NCI-H82 (cell line): ENCODE measurements at places on chromosomes 5 and 9.

GRCh38 chr9:14316602-14317300 is 2.8 kb upstream of the NFIB start:
- DNase-seq = peak; percentile 64

DNA sequence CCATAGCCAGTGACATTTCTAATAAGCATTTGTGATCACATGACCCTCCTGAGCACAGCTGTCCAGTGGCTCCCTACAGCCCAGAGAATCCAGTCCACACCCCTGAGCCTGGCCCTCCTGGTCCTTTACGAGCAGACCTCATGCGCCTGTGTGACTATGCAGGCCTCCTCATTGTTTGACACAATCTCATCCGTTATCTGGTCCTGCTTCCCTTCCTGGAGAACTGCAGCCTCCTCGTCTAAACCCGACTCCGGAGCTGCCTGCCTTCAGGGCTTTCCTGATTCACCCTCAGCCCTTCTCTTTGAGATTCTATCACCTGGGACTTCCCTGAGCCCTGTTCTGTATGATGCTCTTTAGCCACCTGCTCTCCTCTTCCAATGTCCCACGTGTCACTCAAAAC is 79.7 kb downstream of the GPR21 start:
- no peak for DNase-seq

GRCh38 chr9:99361817-99362216 is 139.7 kb downstream of the SEC61B start:
- no peak for DNase-seq

GRCh38 chr9:93052791-93053540 is 5.5 kb upstream of the SUSD3 start:
- peak; percentile 25 for DNase-seq

DNA sequence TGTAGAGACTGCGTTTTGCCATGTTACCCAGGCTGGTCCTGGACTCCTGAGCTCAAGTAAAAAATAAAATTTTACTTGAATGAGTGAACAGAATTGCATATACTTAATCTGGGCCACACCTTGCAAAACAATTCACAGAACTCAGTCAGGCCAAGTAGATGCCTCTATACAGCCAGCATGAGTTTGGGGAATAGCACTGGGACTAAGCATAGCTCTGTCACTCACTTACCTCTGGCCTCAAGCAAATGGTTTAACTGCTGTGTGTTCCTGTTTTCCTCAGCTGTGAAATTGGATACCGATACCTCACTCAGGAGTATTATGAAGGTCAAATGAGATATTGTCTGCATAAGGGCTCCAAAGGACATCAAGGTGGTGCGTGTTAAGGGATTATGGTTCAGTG is 10.9 kb upstream of the FRMPD1 start:
- peak; percentile 65 for DNase-seq

GRCh38 chr9:12903316-12903715 is 128.5 kb downstream of the LURAP1L start:
- no peak for DNase-seq

DNA sequence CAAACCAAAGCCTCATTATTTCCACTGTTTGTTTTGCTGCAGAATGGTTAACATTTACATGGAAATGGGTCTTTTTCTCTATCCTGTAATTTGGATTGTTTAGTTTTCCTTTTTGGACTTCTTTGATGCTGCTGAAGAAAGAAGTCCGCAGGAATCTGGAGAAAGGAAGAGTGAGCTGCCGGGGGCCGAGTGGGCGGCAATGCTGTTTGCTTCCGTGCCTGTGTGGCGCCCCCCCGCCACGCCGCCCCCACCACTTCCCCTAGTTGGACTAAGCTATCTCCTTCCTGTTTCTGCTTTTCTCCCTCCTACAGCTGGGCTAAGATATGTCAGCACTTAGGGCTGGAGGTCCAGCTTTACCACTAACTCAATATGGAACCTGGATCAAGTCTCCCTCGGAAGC is 39.7 kb downstream of the ACTL7B start:
- DNase-seq = peak; percentile 12

GRCh38 chr9:88694625-88695024 is 159.6 kb downstream of the NXNL2 start:
- no peak for DNase-seq

- no peak for DNase-seq
Measured at GRCh38 chr9:86529496-86530275, 175.5 kb upstream of the TUT7 start.

DNA sequence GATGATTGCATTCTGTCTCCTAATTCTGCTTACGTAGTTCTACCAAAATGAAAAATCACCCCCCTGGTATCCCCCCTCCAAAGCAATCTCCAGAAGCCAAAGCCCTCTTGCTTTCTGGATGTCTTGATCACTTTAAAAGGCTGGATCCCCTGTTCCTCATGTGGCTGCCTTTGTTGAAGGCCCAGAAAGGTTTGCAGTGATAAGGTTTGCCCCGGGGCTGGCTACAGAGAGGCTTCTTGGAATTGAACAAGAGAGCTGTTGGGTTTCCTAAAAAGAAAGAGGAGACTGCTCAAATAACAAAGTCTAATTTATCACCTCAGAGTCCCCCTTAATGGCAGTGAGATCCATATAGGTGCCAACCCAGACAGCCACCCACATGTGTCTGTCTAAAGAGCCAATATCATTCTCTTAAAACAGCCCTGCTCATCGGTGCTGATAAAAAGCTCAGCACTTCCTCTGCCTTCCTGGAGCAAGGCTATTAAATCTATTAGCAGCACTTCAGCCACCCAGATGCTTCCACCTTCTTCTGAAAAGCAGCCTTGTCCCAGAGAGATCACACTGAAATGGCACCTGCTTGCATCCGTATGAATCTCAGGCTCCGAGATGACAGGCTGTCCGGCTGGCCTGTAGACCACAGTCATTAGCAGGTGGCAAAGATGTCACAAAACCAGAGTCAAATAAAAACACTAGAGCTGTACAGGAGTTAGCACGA is 70.9 kb downstream of the TEX10 start:
- no peak for DNase-seq

DNA sequence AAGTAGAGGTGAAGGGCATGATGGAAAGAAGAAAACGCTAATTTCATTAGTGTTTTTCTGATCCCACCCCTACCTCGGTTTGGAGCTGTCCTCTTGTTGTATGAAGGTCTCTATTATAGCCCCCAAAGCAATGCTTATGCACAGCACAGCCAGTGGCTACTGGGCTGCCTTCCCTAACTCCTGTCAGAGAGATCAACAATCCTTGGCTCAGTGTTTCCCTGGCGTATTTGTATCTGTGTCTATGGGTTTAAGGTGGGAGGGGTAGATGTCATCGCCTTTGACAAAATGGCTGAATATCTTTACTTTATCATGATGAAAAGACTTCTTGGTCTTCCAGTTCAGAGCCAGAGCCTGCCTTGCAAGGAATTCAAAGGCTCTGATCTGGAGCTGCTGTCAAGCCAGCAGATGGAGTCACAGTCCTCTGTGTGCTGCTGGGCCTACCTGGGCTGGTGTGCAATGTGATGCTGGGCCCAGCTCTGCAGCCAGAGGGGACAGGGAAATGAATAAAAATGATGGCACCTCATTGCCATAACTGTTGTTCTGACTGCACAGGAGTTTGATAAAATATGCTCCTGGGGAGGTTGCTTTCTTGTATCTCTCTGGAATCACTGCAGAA is 20.1 kb upstream of the HSPA9 start:
- DNase-seq = no peak

- no peak for DNase-seq
Measured at GRCh38 chr5:33523208-33523771, 82.5 kb downstream of the TARS1 start.

- no peak for DNase-seq
Measured at GRCh38 chr5:53041071-53041692, 52.0 kb downstream of the ITGA2 start.

DNA sequence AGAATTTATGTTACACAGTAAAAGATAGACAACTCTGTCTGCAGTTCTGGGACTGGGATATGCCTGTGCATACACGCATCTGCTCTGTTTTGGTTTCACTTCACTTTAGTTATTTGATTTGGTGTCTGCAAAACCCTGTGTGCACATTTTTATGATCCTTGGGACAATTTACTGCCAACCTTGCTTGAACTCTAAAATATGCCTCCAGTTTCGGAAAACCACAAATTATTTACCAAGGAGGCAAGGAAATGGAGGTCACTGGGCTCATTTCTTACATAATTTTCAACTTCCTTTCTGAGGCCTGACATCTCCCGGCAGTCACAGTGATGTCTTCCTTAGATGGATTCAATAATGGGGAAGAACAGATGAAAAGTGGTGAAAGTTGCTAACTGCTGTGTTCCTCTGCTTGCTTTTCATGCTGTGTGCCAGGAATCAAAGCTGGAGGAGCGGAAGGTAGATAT is 61.2 kb upstream of the TAF11L2 start:
- DNase-seq = no peak

DNA sequence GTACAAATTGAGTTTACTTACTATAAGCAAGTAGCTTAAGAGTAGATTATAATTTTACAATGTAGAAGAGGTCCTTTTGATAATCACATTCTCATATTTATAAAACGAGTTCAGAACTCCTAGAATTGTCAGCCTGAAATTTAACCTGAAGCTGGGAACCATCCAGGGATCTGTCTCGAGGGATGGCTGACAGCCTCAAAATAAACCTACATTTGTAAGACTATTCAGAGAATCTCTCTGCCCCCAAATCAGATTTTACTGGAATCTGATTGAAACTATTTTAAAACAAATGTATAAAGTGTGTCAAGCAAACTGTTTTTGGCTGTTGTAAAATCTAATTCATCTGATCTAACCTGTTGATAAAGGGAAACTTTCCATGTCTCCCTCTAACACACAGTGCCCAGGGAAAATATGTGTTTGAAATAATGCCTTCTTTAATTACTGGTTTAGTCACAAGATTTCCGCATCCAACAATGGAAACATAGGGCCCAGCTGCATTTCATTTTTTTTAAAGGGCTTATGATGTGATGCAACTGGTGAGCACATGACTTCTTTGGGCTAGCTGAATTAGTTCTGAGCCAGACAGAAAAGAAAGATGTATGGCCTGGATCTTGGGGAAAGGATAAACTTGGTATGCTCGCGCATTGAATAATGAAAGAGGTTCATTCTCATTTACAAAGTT is 30.3 kb downstream of the SLC25A46 start:
- no peak for DNase-seq

GRCh38 chr5:75059912-75060545 is 7.7 kb upstream of the GCNT4 start:
- DNase-seq = no peak

- DNase-seq = no peak
Measured at GRCh38 chr5:135139381-135140134, 105.5 kb upstream of the PITX1 start.

GRCh38 chr9:128218172-128218517 is 15.0 kb downstream of the DNM1 start:
- DNase-seq = no peak

GRCh38 chr9:794386-794785 is 47.1 kb upstream of the DMRT1 start:
- no peak for DNase-seq

- DNase-seq = peak; percentile 17
Measured at GRCh38 chr5:166505544-166505943, 1785.9 kb upstream of the WWC1 start.

DNA sequence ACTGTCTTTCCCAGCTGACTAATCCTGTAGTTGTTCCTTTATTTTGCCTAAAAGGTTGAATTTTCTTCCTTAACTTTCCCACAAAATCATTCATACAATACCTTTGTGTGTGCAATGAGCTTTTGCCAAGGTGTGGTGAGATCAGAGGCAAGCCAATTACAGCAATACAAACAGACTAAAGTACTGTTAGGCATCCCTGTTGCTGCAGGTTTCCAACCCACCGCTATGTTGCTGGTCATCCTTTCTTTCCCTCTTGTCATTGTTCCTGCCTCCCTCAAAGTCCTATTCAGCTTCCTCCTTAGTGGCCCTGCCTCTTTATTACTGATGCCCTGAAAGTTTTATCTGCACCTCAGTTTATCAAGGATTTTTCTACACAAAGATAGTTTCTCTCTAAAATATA is 22.1 kb downstream of the ITGA2 start:
- DNase-seq = no peak

GRCh38 chr5:143248822-143249579 is 154.5 kb downstream of the NR3C1 start:
- no peak for DNase-seq

GRCh38 chr9:81804306-81804705 is 115.0 kb upstream of the TLE1 start:
- no peak for DNase-seq

- DNase-seq = no peak
Measured at GRCh38 chr9:124562328-124562727, 55.1 kb upstream of the NR5A1 start.

DNA sequence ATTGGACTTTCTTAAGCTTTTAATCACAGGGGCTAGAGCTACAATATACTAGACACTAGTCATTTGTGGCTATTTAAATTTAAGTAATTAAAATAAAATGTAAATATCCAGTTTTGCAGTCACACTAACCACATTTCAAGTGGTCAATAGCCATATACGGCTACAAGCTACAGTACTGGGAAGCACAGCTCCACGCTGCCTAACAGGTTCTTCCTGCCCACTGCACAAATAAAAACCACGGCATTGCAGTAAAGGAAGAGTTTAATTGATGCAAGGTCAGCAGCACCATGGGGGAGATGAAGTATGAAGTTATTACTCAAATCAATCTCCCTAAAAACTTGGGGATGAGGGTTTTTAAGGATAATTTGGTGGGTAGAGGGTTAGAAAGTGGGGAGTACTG is 134.1 kb downstream of the LURAP1L start:
- no peak for DNase-seq

DNA sequence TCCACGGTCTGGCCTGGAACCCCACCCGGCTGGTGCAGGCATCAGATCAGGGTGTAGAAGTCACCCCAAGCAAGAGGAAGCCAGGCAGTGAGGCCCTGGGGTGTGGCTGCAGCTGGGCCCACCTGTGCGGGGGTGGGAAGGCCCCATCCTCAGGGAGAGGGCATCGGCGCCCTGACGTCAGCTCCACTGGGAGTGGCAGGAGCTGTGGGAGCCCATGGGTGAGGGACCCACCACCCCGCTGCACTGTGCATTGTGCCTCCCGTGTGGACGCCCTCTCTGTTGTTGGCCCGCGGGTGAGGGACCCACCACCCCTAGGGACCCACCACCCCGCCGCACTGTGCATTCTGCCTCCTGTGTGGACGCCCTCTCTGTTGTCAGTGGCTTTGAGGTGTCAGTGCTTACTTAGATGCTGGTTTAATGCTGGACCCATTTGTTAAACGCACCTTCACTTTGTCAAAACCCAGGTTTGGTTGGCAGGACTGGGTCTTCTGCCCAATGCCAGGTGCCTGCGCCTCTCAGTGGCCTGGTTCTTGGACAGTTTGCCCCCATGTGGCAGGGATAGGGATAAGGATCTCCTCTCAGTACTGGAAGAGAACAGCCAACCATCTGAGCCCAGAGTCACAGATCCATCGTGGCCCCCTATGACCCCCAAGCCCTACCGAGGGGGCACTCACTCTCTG is 6.9 kb upstream of the EXOC3 start:
- peak; percentile 33 for DNase-seq
